Transverse colon (tissue), 4 donors: ENCODE measurements at places on chromosomes 5 and 9. TPM values are rescaled to one million over a fixed set of nuclear protein-coding genes. Genes with fewer than 3 reads are reported as not detected.

- no peak for DNase-seq
Measured at GRCh38 chr9:81609782-81610739, 79.3 kb downstream of the TLE1 start.

- no peak for DNase-seq
Measured at GRCh38 chr5:176943816-176944215, 44.7 kb upstream of the HK3 start.

DNA sequence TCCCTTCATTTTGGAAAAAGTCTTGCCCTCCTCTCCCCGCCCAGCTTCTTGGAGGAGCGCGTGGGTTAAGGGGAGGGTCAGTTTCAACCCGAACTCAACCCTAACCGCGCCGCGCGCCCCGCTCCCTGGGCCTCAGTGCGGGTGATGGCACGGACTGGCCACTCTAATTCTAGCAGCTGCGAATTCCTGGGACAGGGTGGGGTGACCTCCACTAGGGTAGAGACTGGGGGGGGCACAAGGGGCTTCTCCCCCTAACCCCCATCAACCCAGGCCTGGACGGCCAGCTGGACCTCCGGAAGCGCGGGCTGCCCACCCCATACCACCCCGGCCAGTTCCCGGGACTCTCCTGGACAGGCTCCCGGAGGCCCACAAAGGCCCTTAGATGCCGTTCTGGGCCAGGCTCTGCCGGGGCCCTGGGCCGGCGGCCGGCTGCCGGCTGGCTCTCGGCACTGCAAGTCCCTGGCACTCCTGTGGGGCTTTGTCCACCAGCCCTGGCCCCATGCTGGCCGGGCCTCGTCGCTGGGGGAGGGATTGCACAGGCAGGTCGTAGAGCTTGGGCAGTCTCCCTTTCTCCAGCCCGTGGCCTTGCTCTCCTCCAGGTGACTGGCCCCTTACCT is 7.2 kb upstream of the PSD2 start:
- no peak for DNase-seq

DNA sequence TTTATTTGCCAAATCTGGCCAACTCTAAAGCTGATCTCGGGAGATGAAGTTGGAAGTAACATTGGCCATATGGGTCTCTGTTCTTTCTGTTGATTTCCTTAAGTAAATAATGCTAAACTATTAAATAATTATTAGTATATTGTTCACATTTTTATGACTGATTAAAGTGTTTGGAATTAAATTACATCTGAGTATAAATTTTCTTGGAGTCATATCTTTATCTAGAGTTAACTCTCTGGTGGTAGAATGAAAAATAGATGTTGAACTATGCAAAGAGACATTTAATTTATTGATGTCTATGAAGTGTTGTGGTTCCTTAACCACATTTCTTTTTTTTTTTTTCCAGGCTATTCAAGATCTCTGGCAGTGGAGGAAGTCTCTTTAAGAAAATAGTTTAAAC is 9.3 kb upstream of the FGF18 start:
- DNase-seq: no peak

- no peak for DNase-seq
Measured at GRCh38 chr5:68653471-68653870, 437.9 kb downstream of the PIK3R1 start.

- DNase-seq: no peak
Measured at GRCh38 chr5:1035421-1036405, 27.1 kb downstream of the NKD2 start.

DNA sequence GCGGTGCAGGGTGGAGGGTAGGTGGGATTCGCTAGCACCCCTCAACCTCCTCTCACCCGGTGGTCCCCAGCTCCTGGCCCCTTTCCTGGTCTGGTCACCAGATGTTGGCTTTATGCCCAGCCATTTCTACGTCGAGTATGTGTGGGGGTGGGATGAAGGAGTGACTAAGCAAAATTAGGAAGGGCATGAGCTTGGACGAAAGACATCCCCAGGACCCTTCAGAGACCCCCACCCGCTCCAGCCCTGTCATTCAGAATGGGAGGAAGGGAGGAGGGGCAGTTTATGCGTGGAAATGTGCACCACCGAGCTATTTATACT is 742 bp downstream of the BHMT2 start:
- DNase-seq: no peak

- DNase-seq: peak; percentile 39
Measured at GRCh38 chr9:123251741-123252140, 16.6 kb downstream of the STRBP start.

DNA sequence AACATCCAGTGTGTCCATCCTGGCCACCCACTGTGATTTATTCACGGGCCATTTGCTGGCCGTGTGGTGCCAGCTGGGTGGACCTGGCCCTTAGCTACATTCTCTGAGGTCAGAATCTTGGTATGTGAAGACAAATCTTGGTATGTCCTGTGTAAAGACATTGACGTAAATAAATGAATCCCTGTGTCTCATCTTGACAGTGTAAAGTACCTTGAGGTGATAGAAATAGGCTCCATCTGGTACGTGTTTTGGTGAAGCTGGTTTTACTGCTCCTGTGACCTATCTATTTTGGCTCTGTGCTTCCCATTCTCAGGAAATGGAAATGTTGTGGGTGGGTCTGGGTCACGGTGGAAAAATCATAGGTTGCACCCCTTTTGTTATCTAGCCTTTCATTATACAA is 245.4 kb upstream of the ANKH start:
- no peak for DNase-seq

DNA sequence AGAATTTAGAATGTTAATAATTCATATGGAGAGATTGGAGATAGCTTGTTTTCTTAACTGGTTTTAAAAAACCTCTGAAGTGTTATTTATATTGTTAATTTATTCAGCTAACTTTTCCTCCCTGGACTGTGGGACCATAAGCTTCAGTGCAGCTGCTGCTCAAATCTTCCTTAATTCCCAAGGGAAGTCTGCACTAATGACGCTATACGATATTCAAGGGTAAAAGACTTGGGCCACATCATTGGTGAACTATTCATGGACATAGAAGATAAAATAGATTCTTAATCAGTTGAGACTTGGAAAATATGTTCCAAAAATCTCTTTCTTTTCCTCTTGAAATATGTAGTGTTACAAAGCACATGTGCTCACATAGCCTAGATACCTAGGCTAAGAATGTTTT is 31.1 kb upstream of the GAS1 start:
- no peak for DNase-seq

DNA sequence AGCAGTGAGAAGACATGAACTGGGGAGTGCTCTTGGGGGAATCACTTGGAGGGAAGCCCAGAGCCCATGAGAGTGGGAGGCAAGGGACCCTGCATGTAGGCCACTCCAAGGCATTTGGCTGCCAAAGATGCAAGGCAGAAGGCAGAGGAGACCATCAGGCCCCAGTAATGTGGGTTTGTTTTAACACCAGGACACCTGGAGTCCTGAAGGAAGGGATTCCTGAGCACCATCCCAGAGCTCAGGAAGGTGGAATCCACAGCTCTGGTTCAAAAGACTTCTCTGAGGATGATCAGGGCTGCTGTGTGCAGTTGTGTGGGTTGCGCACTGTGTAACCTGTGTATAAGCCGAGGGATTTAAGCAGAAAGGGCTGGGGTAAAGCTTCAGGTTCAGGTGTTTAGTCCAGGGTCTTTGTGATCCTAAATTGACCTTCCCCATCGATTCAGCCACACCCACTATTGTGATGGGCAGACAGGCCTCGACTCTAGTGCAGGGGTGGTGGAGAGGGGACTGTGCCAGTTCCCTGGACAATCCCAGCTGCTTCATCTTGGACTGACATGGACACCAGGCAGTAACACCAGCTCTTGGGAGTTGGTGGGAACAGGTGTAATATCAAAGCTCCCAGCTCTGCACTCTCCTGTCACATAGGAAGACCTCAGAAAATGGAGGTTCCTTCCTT is 11.0 kb downstream of the B4GALT7 start:
- no peak for DNase-seq

DNA sequence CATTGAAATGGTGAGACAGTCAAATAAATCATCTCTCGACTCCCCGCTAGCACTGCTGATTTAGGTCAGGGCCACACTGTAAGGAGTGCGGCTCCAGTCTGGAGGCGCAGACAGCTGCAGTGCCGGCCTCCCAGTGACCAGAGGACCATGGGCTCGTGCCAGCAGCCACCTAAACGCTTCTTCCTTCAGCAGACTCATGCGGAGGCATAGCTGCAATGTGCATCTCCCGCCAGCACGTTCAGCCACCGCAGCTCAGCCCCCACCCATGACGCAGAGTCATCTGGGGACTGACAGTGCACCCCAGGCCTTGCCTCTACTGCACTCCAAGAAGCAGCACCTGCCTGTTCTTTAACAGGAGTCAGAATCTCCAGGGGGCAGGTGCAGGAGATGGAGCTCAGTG is 13.6 kb upstream of the MAPK9 start:
- no peak for DNase-seq

The PCDHGA6 gene
- total RNA-seq: 7.5 TPM

The ZDHHC11 gene
- 15.0 TPM for total RNA-seq
